NT2/D1 (cell line): ENCODE measurements at places on chromosomes 2 and 18.

DNA sequence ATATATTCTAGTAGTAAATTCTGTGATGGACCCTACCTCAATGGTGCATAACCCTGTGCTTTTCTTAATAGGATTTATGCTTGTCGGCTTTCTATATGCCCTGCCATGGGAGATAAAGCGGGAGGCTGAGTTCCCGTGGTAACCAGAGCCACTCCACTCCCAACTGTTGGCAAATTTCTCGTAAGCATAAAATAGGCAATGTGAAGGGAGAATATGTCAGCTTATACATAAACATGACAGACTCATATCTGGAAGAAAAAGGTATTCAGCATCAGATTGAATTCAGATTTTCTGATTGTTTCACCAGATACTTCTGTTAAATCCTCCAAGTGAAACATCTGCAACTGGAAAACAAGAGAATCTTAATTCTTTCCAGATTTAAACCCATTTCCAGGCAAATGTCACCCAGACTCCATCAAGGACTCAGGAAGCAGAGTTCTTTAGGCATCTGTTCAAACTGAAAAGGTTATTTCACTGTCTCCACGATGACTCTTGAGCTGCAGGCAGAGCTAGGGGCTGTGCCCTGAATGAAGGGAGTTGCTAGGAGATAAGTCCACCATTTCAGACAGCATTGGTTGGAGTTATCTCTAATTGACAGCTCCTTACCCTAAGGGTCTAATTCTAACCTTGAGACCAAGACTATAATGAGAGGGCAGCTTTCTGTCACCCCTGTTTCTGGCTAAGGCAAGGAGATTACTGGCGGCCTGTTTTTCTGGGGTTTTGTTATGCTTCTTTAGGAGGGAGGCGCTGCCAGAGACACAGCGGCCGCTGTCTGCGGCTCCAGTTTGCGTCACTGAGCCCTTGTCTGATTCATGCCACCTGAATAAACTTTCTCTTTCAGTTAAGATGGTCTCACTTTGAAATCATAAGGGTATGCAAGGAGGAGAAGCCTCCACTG, 381.3 kb downstream of the SOX11 start:
- no peak for DNase-seq

- no peak for DNase-seq
Observed at GRCh38 chr18:50848061-50848551, 28.3 kb upstream of the MRO start.

DNA sequence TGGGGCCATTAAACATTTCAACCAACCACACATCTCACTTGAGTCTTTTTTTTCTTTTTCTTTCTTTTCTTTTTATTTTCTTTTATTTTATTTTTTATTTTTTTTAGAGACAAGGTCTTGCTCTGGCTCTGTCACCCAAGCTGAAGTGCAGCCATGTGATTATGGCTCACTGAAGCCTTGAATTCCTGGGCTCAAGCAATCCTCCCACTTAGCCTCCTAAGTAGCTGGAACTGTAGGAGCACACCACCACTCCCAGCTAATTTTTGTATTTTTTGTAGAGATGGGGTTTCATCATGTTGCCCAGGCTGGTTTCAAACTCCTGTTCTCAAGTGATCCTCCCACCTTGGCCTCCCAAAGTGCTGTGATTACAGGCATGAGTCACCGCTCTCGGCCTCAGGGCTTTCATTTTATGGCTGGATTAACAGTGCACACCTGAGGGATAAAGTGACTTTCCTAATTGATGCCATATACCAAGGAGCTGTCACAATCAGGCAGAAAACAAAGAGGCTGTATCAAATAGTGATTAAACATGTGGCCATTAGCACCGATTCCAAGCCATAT, 21.5 kb downstream of the KIAA2012 start:
- DNase-seq: no peak

DNA sequence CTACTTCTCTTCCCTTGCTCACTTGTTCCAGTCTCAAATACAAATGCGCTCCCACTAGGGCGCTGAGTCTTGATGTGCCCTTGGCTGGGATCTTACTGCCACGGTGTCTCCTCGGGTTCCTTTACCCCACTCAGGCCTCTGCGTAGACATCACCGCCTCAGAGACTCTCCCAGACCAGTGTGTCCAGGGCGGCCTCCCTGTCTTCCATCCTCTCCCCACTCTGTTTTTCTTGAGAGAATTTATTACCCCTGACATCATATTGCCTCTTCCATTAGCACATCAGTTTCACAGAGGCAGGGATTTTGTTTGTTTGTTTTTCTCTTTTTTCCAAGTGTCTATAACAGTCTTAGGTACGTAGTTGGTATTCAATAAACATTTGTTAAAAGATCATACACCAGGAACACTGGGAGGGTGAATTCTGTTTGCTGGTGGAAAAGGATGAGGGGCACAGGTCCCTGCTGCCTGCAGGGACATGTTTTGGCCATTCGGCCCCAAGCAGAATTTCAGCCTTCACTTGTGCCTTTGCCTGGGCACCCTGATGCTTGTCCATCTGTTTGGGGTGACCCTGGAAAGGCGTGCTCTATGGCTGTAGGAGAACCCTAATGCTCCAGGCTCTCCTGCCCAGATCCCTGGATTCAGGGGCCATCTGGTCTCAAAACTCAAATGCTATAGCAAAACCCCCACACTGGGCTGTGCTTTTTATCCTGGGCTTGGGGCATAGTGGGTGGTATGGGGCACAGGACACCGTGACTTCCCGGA, 55.0 kb downstream of the RPL37A start:
- no peak for DNase-seq

DNA sequence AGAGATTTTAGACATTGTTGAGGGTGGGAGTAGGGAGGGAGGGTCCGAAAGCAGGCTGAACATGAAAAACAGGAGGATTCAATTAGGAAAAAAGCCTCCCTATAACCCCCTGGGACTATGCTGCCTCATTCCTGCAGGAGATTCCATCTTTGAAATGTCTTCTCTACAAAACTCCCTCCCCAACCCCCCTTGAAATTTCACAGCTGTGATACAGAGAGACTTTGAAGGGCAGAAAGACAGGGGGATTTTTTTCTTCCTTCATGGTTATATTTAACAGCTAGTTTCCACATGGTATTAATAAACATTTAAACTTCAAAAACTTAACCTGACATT, 57.6 kb downstream of the TRIB2 start:
- DNase-seq: no peak

DNA sequence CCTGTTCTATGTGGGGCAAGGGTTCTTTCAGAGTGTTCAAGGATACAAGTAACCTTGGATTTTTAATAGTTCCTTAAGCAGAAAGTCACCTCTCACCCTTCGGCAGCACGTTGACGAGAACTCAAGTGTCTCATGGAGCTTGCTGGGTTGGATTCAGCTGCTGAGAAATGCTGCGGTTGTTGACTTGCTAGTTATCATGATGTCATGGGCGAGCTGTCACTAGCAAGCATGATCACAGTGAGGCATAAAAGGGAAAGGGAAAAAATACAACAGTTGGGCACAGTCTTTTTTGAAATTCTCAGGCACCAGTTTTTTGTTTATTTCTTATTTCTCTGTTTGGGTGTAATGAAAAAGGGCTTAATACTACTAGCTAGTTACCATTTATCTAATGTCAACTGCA, 53.2 kb downstream of the ADCYAP1 start:
- no peak for DNase-seq

GRCh38 chr18:76401498-76401897, 93.5 kb downstream of the ZNF516 start:
- no peak for DNase-seq

GRCh38 chr18:23479829-23480505, 23.3 kb upstream of the RMC1 start:
- DNase-seq: no peak

DNA sequence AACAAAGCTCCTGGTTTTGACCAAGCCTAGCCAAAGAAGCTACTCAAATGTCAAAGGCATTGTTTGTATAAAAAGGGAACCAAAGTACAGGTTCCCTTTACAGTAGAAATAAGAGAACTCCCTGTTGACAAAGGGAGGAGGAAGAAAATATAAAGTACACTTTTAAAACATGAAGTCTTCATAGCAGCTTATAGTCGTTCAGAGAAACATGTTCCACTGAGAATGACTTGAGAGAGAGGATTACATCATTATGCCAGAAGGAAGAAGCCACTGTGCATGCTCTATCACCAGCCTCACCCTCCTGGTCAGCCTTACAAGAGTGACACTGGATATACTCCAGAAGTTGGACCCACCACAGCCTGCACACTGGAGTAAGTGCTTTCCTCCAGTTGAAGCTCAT, 2.5 kb upstream of the DHRS9 start:
- no peak for DNase-seq

DNA sequence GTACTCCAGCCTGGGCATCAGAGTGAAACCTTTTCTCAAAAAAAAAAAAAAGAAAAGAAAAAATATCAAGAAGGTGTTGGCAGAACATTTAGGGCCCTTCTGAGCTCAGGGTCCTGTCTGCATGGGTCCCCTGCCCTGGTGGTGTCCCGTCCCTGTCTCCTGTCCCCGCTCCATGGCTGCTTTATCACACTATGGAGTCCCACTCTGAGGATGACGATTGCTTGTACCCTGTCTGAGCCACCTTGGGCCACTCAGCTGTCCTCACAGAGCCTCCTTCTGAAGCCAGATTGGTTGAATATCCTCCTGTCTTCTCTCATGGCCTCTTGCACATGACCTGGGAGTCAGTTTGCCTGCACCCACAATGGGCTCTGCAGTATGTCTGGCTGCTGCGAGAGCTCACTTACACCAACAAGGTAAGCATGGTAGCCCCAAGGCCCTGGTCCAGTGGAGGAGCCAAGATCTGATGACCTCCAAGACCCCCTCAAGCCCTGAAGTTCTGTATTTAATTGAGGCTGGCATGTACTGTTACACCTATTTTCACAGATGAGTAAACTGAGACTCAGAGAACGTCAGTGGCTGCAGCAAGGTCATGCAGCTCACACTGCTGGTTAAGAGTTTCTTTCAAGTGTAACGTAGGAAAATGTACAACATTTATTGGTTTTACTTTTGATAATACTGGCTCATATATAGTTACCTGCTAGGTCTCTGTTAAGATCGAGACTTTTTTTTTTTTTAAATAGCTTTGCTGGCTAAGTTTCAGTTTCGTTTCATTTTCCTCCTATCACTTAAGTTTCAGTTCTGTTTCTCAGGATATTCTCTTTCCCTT, 16.9 kb upstream of the ZCCHC2 start:
- no peak for DNase-seq

- no peak for DNase-seq
Observed at GRCh38 chr2:21452263-21452662, 328.5 kb downstream of the TDRD15 start.

DNA sequence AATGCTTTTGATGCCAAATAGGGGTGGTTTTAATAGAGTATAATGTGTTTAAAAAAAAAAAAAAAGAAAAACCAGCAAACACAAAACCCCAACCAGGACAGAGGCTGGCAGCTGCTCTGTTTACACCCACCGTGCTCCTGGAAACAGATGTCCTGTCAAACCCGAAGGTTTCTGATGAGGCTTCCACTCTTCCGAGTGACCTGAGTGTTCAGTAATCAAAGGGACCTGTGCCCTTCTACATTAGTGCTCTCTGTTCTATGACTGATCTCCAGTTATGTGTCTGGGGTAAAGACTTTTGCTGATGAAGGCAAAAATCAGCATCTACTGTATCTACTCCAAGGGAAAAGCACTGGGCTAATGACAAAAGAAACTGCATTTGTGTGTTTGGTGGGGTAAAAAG, 3.5 kb upstream of the KLHL29 start:
- DNase-seq: no peak

DNA sequence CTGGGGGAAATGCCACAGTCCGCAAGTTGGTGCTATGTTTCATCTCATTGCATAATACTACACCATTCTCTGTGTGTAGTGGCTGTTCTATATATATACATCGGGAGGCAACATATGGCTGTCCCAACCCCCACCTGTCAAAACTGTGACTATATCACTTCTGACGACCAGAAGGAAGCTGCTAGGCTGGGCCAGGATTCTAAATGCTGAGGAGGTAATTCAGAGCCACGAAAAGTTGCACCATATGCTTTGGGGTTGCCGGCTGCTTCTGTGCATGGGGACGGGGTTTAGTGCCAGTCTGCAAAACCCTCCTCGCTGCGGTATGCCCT, 117.3 kb downstream of the MSH2 start:
- no peak for DNase-seq

GRCh38 chr18:76589316-76589715, 94.3 kb upstream of the ZNF516 start:
- DNase-seq: no peak

GRCh38 chr18:79851489-79851888, 53.8 kb downstream of the KCNG2 start:
- DNase-seq: no peak

GRCh38 chr2:37892436-37893114, 32.5 kb upstream of the RMDN2 start:
- DNase-seq: no peak

DNA sequence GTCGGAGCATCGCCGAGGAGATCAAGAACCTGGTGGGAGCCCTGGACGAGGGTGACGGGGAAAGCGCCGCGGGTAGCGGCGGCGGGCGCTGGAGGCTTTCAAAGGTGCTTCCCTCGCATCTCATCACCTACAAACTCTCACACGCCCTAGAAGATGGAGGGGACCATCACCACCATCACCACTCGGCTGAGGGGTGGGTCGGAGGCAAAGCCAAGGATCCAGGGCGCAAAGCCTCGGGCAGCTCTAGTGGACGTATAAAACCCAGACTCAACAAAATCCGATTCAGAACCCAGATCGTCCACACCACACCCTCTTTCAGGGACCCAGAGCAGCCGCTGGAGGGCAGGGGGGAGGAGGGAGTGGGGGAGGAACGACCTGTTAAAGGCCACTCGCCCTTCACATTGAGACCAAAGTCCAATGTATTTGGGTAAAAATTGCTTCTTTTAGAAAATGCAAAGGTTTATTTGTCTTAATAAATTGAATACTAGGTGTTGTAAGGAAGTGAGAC, 1.5 kb downstream of the SOWAHC start:
- DNase-seq: no peak

- DNase-seq: no peak
Observed at GRCh38 chr2:232781765-232782164, 5.4 kb upstream of the KCNJ13 start.

DNA sequence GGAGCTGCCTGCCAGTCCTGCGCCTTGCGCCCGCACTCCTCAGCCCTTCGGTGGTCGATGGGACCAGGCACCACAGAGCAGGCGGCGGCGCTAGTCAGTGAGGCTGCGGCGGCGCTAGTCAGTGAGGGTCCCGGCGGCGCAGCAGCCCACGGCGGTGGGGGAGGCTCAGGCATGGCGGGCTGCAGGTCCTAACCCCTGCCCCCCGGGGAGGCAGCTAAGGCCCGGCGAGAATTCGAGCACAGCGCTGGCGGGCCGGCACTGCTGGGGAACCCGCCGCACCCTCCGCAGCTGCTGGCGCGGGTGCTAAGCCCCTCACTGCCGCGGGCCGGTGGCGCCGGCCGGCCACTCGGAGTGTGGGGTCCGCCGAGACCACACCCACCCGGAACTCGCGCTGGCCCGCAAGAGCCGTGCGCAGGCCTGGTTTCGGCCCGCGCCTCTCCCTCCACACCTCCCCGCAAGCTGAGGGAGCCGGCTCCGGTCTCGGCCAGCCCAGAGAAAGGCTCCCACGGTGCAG, 867.4 kb downstream of the DSC3 start:
- no peak for DNase-seq

DNA sequence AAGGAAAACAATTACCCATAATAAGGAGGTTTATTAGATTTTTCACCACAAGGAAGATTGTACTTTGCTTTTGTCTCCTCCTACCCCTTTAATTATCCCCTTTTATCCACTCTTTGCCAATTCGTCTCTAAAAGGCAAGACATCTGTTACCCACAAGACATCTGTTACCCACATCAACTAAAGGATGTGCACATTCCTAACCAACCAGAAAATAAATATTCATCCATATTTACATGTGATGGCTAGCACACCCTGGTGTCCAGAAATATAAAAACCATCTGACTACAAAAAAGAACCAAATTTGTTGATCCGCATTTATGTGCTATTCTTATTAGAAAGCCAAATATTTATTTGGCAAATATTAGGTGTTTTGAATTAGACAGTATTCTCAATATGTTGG, 35.7 kb downstream of the ACVR1C start:
- no peak for DNase-seq
